ENCODE measurements at places on chromosomes 6 and 20. TPM values are rescaled to one million over a fixed set of nuclear protein-coding genes. Genes with fewer than 3 reads are reported as not detected.

The ADGRF1 gene
- not detected for total RNA-seq

GRCh38 chr6:33583591-33584155, 3.6 kb upstream of the BAK1 start:
- DNase-seq: no peak

- DNase-seq: no peak
Measured at GRCh38 chr20:57031867-57032355, 234.5 kb downstream of the BMP7 start.

GRCh38 chr6:39914239-39914638, 20.0 kb downstream of the MOCS1 start:
- DNase-seq: no peak

- DNase-seq: peak; percentile 28
Measured at GRCh38 chr6:67606906-67607828, 1027.9 kb upstream of the ADGRB3 start.

DNA sequence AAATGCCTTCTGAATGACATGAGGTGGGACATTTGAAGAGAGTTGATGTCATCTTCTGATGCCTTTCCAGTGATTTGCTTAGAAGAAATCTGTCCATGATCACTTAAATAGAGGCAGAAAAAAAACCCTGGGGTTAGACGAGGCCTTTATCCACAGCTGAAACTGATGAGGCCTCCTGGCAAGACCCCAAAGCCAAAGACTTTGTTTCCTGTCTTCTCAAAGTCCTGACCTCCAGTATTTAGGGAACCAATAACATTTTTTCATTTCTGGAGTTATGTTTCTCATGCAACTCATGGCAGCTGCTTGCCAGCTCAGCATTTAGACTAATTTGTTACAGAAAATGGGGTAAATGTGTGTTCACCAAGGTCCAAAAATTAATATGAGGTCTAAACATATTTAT, 248.0 kb upstream of the PRDM1 start:
- DNase-seq: no peak

- no peak for DNase-seq
Measured at GRCh38 chr6:71768356-71768755, 118.0 kb upstream of the RIMS1 start.

Data from MG63 (cell line).